ENCODE measurements at places on chromosomes 16 and 17.

DNA sequence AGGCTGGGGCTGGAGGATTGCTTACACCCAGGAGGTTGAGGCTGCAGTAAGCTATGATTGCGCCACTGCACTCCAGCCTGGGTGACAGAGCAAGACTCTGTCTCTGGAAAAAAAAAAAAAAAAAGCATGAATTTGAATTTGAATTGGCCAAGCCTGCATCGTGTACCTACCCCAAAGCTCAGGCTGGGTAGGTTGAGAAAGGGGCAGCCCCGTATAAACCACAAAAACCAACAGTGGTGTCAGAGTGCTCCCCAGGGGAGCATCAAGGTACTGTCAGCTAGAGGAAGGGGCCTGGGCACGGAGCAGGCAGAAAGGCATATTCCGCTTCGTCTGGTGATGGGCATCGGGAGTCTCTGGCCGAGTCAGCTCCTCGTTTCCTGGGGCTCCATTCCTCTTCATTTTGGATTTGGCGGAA is 40.9 kb downstream of the RAP1GAP2 start:
- no peak for DNase-seq

DNA sequence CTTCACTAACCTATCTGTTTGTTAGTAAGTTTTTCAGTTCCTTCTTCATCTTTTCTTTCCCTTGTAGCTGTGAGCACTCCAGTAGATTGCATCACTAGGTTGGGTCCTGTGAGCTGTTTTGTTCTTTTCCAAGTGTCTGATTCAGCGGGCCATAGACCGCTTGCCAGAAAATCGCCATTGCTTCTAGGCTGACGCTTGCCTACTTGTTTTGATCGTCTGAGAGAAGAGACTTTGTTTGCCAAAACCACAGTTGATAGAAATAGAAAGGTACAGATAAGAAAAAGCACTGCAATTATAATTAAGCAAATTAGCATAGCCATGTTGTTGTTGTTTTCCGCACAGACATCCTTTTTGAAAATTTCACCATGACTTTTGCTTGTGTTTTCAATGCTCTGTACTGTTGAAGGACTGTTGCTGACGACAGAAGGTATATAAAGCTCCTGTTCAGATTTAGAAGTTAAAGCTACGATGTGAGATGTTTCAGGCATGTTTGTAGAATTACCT is 3.1 kb downstream of the EVI2A start:
- DNase-seq = peak; percentile 27

GRCh38 chr16:62059527-62059926 is 23.3 kb upstream of the CDH8 start:
- DNase-seq = no peak

DNA sequence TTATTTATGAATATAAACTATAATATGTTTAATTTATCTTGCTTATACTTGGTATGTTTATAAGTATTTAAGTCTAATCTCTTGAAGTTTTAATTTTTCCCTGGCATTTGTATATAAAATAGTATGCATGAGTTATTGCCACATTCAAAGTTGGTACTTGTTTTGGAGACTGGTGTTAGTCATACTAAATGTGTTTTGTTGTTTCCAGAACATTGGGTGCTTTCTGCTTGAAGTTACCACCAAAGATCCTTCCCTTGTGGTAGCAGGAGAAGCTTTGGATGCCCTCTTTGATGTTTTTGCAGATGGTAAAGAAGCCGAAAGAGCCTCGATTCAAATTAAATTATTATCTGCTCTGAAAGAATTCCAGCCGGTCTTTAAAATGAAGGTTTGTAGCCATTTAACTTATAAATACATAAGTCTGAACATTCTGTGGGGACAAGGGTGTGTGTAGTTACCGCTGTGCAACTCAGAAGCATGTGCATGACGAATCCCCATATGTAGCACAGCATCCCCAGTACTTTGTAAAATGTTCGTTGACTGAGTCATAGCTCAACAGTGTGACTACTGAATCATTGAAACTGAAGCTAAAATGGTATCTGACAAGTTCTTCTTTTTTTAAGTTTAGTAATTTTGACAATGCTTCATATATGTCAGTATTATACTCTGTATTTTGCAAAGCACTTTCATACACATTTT is 36.4 kb downstream of the HEATR3 start:
- no peak for DNase-seq

- no peak for DNase-seq
These were observed 165.3 kb upstream of the GSE1 start for GRCh38 chr16:85447693-85448313.

GRCh38 chr17:29194669-29195068 is 14.5 kb upstream of the MYO18A start:
- no peak for DNase-seq

DNA sequence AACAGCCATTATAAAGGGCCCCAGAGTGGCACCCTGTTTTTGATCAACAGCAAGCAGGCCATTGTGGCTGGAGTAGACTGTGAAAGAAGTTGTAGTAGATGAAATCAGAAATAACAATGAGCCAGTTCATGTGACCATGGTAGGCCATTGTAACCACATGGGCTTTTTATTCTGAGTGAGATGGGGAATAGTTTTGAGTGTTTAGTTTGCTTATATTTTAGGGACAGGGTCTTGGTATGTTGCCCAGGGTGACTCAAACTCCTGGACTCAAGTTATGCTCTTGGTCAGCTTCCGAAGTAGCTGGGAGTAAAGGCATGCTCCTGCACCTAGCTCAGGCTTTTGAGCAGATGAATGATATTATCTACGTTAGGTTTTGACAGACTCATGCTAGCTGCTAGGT is 12.0 kb downstream of the CBFB start:
- no peak for DNase-seq

- no peak for DNase-seq
These were observed 4.8 kb downstream of the BANP start for GRCh38 chr16:87956098-87956364.

- no peak for DNase-seq
These were observed 29.3 kb downstream of the UNC13D start for GRCh38 chr17:75814900-75815373.

DNA sequence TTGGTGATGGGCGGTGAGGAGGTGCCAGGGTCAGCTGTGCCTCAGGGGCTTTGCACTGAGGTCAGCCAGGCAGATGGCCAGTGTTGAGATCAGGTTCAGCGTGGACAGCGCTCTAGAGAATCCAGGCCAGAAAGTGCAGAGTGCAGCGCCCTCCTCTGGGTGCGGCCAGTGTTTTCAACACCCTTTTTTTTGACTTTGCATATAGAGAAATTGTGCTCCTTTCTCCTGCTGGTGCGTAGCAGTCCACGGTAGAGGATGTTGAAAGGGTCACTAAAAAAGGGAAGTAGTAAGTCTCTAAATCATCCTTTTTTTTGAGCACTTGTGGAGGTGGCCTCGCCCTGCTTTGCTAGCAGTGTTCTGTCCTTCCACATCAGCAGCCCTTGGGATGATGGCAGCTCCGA is 53.9 kb downstream of the BANP start:
- DNase-seq = no peak

DNA sequence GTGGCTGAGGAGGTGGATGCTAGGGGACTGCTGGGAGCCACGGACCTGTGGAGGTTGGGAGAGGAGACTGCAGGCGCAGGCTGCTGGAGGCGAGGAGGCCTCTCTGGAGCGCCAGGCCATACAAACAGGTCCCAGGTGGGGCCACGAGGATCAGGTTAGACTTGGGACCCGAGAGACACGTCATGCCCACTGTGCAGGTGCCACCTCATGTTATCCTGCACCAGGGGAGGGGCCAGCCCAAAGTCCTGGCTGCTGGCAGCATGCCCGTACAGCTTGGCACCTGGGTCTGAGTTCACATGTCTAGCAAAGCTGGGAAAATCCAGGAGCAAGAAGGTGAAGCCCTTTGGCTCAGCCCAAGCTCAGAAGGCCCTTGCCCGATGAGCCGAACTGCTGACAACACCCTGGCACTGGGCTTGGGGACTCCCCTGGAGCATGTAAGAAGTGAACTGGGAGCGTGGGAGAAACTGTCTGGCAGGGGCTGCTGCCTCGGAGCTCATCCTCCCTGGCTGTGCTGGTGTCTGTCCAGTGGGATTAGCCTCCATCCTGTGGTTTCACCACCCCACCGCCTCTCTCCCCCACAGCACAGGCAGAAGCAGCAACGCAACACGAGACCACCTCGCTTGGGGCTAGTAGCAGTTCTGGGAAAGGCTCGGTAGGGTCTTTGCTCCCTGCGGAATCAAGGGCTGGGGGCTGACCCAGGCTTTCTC is 5.3 kb downstream of the ARHGDIA start:
- DNase-seq = peak; percentile 69

DNA sequence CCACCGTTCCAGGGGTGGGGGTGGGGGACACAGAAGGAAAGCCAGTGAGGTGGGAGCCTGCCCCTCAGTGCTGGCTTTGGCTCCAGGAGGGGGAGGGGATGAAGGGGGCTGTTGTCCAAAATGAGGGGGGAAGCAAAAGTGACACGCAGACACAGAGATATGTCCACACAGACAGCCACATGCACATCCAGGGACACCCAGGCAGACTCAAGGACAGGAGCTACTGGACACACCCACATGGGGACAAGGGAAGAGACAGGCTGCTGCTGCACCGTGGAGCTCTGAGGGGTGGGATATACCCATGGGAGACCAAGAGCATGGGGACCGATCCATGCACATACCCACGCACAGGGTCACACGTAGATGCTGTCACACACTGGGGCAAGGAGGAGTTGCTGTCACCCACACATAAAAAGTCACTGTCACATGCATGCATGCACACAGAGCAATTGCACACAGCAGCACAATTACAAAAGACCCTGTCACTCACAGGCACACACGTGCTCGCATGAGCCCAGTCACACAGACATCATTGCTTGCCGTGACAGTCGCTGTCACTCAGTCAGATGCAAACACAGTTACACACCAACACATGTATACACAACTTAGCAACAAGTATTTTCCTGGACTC is 1.3 kb downstream of the THRA start:
- no peak for DNase-seq
